Stimulated activated CD4-positive, alpha-beta T cell treated with anti-CD3 and anti-CD28 coated beads, Interleukin-12 subunit alpha, Interleukin-12 subunit beta, amount 100 ng/mL, for 24 hours (primary cell): ENCODE measurements at places on chromosomes 6 and 20.

DNA sequence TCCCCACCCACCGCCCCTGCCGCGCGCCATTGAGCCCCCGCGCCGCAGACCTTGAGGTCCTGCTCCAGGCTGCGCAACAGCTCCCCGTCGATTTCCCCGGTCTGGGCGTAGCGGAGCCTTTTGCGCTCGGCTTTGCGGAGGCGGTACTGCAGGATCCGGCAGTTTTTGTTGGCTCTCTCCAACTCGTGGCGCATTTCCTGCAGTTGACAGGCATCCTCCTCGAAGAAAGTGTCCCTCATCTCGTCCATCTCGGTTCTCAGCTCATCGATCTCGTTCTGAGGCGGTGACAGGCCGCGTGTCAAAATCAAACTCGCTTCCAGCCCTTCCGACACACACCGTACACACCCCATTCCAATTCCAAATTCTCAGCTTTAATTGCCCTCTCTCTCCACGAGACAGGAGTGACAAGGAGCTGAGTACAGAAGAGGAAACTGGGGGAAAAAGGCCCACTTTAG, 4.3 kb downstream of the MTCL3 start:
- DNase-seq, result peak; percentile 41

GRCh38 chr20:32050324-32050841, 1.7 kb upstream of the HCK start:
- DNase-seq, result no peak

- no peak for DNase-seq
These were observed 898.8 kb downstream of the KIF16B start for GRCh38 chr20:15674253-15675060.

GRCh38 chr6:44627091-44627882, 239.8 kb downstream of the CDC5L start:
- DNase-seq, result no peak

DNA sequence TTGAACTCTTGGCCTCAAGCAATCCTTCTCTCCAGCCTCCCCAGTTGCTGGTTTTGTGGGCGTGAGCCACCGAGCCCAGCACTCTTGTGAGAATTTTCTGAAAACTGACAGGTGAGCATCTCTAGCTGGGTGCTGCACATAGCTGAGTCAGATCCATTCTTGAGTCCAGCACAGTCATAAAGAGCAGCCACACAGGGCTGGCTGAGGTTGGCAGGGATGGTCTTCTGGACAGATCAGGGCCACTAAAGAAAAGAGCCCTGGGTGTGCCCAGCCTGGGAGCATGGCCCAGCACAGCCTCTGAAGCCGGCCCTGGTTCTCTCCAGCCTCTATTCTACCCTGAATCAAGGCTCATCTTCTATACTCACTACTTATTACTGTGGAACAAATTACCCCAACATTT, 11.5 kb downstream of the DLGAP4 start:
- DNase-seq, result no peak

DNA sequence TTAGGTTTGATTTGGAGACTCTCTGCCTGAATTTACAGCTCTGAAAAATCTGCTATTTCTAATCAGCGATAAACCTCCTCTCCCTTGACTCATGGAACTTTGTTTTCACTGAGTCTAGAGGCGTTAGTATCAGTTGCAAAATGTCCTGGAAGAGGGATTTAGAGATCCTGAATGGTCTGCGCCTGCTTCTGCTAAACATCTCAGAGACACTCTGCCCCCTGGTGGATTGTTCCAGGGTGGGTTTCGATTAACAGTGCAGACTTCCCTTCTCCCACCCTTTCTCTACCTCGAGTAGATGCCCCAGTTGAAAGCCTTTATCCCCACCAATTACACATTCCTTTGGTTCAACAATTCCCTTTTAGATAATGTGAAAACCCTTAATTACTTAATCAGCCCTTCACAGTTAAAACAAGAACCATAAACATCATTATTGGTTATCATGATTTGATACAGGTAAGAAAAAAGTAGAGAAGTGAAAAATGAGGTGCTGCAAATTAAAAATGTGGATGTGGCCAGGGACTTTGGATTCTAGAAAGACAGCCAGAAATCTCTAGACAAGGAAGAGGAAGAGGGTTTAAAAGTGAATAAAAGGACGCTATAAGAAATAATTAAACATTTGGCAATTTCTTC, 5.5 kb downstream of the HTR1B start:
- peak; percentile 35 for DNase-seq

GRCh38 chr6:160106701-160107100, 14.9 kb upstream of the SLC22A1 start:
- no peak for DNase-seq

GRCh38 chr6:311679-312220, 19.5 kb downstream of the DUSP22 start:
- no peak for DNase-seq

GRCh38 chr6:41284726-41285125, 1.8 kb downstream of the TREM1 start:
- DNase-seq, result no peak

DNA sequence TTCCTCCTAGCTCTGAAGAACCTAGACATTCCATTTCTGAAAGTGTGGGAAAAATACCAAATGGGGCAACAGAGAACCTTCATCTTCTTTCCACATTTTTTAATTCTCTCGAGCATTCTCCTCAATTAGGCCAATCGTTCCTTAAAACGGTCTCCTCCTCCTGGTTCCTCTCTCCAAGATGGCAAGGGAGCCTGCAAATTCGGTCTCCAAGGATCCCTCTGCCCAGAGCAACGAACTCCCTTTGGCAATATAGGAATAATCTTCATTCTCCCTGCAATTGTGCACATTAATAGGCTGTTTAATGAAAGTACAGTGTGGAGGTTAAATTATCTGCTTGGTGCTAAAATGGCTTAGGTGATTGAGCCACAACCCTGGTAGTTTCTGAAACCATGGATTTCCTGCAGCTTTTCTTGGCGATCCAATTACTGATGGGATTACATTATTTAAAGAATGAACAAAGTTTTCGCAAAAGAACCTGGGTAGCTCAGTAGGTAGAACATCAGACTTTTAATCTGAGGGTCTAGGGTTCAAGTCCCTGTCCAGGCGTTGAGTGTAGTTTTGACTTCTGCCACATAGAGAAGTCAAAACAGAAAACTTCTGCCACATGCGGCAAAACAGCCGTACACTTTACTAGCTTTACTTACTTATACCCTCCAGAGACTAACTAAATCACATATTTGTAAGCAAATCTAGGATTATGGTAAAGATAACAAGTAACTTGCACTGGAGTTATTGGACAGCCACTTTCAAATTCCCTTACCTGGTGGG, 102.9 kb upstream of the ZNF184 start:
- DNase-seq, result no peak

DNA sequence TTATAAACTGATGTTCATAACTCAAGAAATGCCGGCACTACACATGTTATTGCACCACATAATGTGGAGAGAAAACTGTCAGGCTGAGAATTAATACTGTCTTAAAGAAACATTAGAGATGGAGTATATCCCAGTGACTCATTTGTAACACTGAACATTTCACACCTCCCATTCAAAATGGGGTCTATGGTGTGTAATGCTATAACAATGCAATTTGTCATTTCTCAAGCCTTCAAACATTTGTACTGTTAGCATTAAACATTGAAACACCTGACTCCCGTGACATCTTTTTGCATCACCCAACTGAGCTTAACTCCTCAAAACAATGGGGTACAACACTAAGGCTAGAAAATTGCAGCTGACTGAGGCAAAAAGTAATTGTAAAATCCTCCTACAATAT, 151.7 kb downstream of the DST start:
- no peak for DNase-seq

DNA sequence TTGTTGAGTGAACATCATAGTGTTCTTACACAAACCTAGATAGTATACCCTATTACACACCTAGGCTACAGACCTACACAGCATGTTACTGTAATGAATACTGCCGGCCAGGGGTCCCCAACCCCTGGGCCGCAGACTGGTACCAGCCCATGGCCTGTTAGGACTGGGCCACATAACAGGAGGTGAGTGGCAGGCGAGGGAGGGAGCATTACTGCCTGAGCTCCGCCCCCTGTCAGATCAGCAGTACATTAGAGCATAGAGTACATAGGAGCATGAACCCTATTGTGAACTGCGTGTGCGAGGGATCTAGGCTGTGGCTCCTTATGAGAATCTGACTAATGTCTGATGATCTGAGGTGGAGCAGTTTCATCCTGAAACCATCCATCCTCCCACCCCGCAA, 126.3 kb downstream of the PRND start:
- DNase-seq, result no peak

GRCh38 chr20:57788936-57789613, 79.3 kb upstream of the PMEPA1 start:
- no peak for DNase-seq

DNA sequence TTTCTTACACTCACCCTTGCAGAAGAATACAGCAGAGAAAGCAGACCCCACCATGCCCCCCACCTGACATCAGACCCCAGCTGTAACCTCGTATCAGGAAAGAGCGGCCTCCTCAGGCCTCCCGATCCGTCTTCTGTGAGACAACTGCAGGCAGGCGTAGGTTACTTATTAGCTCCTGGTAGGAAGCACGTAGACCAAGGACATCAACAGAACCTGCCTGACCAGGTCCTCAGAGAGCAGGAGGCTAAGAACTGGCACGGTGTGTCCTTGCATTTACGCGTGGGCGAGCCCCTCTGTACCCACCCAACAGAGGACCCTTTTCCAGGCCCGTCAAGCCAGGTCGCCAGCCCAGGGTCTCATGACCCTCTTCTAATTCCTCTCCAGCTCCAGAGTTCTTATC, 51.0 kb downstream of the ABHD12 start:
- DNase-seq, result no peak

- DNase-seq, result no peak
These were observed 105.4 kb upstream of the RIN2 start for GRCh38 chr20:19652591-19653026.

DNA sequence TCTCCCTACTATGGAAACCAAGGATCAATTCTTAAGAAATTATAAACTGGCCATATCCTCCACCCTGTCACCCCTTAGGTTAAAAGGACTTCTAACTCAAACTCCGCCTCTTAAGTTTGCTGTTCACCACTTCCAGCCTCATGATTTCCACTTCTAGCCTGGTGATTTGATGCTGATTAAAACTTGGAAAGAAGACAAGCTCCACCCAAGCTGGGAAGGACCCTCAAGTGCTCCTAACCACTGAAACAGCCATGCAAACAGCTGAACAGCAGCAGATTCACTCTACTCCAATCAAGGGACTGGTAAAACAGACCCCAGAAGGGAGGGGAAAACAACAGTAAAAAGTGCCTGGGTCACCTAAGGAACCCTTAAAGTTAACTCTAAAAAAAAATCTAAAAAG, 10.3 kb downstream of the LCA5 start:
- DNase-seq, result no peak

DNA sequence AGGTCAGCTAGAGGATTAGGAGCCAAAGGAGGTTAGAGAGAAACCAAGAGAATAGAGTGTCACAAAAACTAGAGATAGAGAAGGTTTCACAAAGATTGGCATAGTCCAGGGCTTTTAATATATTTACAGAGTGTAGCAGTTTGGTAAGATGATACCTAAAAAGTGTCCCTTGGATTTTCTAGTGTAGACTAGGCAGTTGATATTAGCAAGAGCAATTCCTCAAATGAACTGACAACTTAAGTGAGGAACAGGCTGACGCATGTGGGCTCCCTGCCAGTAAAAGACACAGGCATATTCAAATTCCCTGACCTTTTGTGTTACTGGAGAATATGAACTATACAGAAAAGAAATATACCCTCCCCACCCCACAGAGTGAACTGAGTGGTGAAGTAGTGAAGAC, 40.1 kb downstream of the VTA1 start:
- no peak for DNase-seq

GRCh38 chr20:9958693-9959092, 76.1 kb upstream of the ANKEF1 start:
- DNase-seq, result no peak

- DNase-seq, result no peak
These were observed 1.5 kb upstream of the EFHC1 start for GRCh38 chr6:52418606-52419005.

- DNase-seq, result no peak
These were observed 122.6 kb upstream of the PHACTR1 start for GRCh38 chr6:12593771-12594529.

DNA sequence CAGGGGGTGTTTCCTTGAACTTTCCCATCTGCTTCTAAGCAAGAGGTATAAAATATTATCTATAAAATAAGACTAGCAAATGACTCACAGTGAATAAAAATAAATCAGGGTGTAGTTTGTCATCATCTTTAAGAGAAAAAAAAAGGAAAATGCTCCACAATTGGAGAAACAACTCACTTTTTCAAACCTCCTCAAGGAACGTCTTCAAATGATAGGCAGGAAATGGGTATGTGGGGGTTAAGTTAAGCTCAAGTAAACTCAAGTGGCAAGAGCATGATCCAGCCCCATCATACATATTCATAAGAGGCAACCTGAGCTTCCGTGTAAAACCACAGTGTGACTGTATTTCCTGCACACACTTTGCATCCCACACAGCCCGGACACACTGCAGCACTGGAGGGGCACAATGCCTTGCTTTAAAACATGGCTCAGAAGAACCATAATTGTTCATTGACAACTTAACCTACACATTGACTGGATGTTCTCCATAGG, 58.5 kb upstream of the CEP85L start:
- peak; percentile 55 for DNase-seq

GRCh38 chr6:34132486-34133185, 13.3 kb downstream of the GRM4 start:
- no peak for DNase-seq

DNA sequence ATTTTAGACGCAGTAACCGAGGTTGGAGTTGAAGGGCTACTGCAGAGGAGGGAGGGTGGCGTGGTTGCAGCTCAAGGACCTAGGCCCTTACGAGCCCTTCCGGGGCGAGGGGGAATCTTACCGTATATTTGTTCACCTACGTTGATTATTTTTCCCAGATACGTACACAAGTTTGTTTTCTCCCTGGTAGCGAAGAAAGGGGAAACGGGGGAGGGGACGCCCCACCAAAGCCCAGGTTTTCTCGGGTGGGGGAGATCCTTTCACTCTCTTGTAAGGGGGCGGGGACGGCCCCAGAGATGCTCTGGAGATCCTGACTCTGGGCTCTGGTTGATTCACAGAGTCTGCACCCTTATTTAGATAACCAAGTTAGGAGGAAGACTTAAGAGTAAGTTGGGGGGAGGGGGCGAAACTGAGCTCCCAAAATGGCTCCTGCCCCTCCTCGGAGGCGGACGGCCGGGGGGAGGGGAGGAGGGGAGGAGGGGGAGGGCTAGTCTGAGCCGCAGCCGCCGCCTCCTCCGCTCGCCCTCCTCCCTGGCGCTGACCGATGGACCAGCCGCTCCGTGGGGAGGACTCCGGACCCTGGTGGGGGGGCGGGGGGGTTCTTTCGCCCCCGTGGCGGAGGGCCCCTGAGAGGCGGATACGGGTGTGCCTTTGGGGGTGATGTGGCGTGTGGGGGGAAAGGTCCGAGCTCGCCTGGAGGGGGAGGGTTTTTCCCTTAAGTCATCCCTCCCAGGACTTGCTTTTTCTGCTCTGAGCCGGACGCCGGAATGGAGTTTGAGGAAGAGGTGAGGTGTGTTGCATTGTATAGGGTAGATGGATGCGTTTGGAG, 2.2 kb downstream of the BRD2 start:
- peak; percentile 81 for DNase-seq

DNA sequence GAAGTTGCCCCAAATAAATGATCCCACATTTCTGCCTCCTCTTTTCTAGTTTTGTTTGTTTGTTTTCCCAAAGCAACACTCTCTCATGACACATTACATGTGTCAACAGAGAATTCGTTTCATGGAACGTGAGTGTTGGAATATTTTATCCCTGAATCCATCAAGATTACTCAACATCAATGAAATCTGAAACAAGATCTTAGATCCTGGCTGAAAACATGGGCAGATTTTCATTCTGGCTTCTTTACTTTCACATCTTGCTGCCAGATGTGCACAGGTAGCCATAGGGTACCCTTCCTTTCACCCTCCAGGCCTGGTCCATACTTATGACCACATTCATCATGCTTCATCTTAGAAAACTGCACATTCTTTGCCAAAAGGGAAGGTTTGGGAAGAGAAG, 347.0 kb downstream of the DOK5 start:
- no peak for DNase-seq
